NCI-H187 treated with DMSO at 0.1 percent for 48 hours (cell line): ENCODE measurements at places on chromosomes 13 and 19.

- no peak for DNase-seq
Observed at GRCh38 chr19:8363803-8364771, at the start of gene ANGPTL4. Gene ANGPTL4 (plus strand): TSS chr19:8364155. CDS start chr19:8364322, 167 bp downstream.

DNA sequence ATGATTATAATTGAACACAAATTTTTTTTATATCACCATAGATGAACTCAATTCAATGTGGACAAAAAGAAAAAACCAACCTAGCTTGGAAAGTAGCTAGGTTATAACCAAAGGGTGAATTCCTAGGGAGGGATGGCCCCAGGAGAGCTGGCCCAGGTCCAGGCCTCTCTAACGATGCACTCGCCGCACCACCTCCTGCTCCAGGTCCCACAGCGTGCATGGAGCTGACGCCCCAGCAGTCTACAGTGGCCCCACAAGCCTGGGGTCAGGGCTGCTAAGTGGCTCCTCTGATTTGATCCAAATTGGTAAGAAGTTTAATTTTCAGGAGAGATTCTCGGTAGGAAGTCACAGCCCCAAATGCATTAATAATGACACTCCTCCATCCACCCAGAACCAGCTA, 48.8 kb downstream of the TSHZ3 start:
- DNase-seq = no peak

DNA sequence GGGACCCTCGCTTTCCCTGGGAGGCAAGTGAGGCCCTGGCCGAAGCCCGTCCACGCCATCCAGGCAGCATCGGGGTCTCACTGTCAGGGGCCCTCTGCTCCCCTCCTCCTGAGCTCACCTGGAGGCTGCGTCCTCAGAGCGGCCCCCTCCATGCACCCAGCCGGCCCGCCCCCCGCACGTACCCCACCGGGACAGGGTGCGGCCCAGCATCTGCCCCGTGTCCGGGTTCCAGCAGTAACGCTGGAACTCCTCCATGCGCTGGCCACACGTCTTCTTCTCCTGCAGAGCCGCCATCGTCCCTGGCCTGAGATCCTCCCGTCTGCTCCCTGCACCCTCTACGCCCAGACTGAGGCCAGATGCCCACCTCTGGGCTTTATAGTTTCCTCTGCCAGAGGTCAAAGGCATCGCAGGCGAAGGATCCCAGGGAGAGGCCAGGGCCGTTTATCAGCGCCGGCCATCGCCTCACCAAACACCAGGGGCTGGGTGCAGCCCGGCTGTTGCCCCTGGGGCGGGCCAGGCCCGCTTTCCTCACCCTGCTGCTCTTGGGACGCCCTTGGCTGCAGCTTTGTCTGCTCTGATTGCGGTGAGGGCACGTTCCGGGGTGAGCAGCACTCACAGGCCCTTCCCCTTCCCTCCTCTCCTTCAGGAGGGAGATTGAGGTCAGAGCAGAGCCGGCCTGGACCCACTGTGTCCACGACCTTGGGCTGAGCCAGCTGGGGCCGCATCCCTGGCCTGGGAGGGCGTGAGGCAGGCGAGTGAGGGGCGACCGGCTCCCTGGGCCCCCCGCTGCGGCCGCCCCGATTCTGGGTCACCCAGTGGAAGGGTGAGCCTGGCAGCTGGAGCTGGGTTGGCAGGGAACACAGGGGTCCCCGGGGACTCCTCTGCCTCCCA, at the start of gene ATP4B:
Gene ATP4B (minus strand): TSS at position 348 of the 891 bp plus-strand sequence. CDS start 54 bp downstream, at position 294.
- no peak for DNase-seq

DNA sequence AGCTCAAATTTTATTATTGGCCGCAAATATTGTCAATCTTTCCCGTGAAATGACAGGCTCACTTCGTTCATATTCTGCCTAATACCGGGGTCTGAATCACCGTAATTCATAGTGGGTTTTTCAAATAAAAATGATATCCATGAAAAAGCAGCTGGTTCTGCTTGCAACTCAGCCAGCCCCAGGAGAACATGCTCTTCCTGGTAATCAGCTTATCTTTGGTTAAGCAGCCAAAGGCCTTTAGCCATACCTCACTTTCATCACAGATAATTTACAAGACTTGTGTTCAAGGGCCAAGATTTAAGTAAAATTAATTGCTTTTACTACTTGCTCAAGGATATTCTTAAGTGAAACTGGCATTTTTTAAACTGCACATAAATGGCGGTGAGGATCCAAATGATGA, 22.5 kb downstream of the RNASEH2B start:
- no peak for DNase-seq

GRCh38 chr13:33218020-33218419, 67.5 kb downstream of the STARD13 start:
- DNase-seq = no peak

DNA sequence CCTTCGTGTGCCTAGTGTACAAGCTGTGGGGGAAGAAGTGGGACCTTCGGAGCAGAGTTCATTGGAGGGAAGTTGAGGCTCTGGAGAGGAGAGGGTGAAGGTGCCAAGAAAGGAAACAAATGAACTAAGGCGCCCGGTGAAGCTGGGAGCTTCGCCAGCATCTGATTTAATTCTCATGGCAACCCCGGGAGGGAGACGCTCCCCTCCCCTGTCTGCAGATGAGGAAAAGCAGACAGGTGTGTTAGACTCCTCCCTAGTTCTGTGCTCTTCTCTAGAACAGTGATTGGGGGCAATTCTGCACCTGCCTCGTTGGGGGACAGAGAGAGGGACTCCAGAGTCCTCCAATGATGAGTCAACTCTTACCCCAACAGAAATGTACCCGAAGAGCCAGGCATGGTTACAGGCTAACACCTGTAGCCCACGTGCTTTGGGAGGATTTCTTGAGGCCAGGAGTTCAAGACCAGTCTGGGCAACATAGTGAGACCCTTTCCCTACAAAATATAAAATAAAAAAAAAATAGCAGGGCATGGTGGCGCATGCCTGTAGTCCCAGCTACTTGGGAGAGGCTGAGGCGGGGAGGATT, 4.2 kb downstream of the SSC5D start:
- no peak for DNase-seq

- peak; percentile 50 for DNase-seq
Observed at GRCh38 chr13:60431108-60431700, 34.2 kb downstream of the TDRD3 start.

- no peak for DNase-seq
Observed at GRCh38 chr19:41449079-41449864, 6.3 kb downstream of the ERICH4 start.

DNA sequence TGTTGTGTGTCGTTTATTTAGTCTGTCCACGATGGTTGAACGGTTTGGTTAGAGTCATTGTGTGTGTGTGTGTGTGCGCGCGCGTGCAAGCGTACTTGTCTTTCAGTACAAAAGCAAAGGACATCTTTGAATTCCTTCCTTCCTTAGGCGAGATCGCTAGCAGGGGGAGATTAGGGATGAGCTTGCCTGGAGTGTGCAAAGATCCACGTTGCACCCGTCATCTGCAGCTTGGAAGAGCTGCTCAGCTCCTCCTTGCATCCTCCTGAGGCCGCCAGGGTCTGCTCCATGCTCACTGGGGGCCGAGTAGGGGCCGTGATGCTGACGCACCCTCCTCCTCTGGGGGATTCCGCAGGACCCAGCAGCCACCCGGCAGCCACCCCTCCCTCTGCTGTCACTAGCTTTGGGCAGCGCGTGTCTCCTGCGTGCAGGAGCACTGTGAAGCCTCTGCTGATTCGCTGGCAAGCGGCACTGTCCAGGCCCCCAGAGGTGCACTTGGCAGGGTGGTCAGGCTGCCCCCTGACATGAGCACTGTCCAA, 137.3 kb downstream of the KDM4B start:
- DNase-seq = no peak

- DNase-seq = no peak
Observed at GRCh38 chr19:56312342-56312741, 2.3 kb downstream of the ZSCAN5A start.

GRCh38 chr13:101837288-101837687, 384.8 kb downstream of the ITGBL1 start:
- no peak for DNase-seq

- DNase-seq = no peak
Observed at GRCh38 chr13:23320926-23321534, 112.5 kb downstream of the SACS start.

GRCh38 chr13:112880976-112881540, 88.0 kb upstream of the MCF2L start:
- no peak for DNase-seq

DNA sequence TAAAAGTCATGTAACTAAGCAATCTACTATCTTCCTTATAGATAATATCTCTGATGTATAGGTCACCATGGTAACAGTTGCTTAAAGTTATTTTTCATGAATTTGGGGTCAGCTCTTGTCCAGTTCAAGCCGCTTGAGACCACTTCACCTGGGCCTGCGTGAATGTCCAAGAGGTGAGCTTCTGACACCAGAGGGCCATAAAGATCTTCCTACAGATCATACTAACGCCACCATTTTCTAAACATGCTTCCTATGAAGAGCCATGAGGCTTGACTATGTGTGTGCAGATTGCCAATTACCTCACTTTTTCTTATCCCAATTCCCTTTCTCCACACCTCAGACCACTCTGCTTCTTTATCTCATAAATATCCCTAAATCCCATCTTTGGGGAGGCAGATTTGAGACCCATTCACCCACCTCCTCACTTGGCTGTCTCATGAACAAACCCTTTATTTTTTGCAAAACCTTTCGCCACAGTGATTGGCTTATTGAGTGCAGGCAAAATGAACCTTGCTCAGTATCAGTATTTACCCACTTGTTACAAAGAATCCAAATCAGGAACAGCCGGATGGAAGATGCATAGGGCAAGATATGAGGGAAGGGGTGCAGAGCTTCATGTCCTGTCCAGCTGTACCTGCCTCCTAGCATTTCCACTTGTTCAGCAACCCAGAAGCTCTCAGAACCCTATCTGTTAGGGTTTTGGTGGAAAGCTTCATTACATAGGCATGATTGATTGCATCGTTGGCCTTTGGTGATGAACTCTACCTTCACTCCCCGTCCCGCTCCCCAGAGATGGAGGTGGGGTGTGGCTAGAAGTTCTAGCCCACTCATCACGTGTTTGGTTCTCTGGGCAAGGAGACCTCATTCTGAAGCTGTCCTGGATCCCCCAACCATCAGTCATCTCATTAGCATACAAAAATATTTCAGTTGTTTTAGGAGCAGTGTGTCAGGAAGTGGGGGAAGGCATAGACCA, 34.2 kb downstream of the FAM187B start:
- no peak for DNase-seq

DNA sequence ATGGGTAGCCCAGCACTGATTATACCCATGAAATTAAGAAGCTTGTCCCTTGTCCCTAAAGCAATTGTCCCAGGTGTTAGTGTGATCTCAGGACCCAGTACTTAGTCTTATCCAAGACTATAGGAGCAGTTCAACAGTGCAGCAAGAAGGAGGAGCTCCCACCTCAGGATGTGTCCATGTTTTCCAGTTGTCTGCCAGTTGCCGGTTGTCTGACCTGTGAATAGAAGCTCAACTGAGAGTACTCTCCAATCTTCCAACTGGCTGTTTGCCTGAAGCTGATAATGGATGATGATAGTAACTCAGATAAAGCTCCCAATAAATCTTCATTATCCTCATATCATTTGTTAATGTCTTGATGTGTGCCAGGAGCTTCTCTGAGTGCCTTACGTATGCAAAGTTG, 107.2 kb upstream of the HTR2A start:
- no peak for DNase-seq

GRCh38 chr13:32650705-32651311, 64.6 kb downstream of the PDS5B start:
- DNase-seq = no peak

DNA sequence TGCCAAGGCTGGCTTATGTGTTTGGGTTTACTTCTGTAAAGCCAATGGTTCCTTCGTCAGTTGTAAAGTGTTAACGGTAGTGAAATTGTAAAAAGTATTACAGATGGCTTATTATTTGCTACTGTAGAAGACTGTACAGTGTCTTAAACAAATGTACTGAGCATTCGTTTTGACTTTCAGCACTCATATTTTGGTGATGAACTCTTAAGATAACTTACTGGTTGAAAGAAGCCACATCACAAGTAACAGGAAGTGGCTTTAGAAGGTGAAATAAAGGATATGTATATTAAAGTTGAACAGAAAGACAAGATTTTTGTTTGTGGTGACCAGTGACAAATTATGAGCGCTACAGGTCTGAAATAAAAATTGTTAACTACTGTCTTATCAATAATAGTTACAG, 64.2 kb downstream of the URI1 start:
- DNase-seq = no peak

DNA sequence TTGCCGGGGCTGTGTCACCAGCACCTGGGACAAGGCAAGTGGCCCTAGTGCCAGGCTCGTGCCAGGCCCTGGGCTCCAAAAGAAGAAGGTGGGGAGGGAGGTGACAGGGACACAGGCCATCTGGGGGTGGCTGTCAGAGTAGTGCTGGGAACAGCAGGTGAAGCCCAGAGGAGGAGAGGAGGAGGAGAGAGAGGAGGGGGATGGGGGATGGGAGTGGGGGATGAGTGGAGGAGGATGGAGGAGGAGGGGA, 18.7 kb downstream of the LSM4 start:
- no peak for DNase-seq
